ENCODE measurements at places on chromosomes 4 and X. TPM values are rescaled to one million over a fixed set of nuclear protein-coding genes. Genes with fewer than 3 reads are reported as not detected.

DIAPH2 gene
- 10.8 TPM for total RNA-seq

TDO2 gene
- total RNA-seq: 0.16 TPM

TMSB15C gene
- total RNA-seq: 3.5 TPM

RTL5 gene
- 0.98 TPM for total RNA-seq

SLC26A1 gene
- not detected for total RNA-seq

ZXDB gene
- total RNA-seq: 11.2 TPM

NOX1 gene
- total RNA-seq: not detected

IDH3G gene
- total RNA-seq: 54.6 TPM

NUP62CL gene
- total RNA-seq: 3.7 TPM

TLL1 gene
- total RNA-seq: not detected

PCDH11X gene
- total RNA-seq: not detected

NAP1L3 gene
- 5.2 TPM for total RNA-seq

TRAM1L1 gene
- total RNA-seq: not detected

PPARGC1A gene
- total RNA-seq: not detected

GRID2 gene
- total RNA-seq: 0.18 TPM

REPS2 gene
- 0.70 TPM for total RNA-seq

PYURF gene
- total RNA-seq: 41.8 TPM

CT45A5 gene
- not detected for total RNA-seq

MAGEC2 gene
- not detected for total RNA-seq

VEGFD gene
- not detected for total RNA-seq

DMD gene
- 0.93 TPM for total RNA-seq

CLNK gene
- total RNA-seq: 0.07 TPM

PROM1 gene
- 2.0 TPM for total RNA-seq

CT45A1 gene
- total RNA-seq: not detected

TMEM271 gene
- not detected for total RNA-seq

ASB12 gene
- total RNA-seq: 0.56 TPM

ADD1 gene
- 241 TPM for total RNA-seq

PF4V1 gene
- total RNA-seq: not detected

RIBC1 gene
- 1.5 TPM for total RNA-seq

ADAM29 gene
- not detected for total RNA-seq

TNIP3 gene
- 1.2 TPM for total RNA-seq

TAF7L gene
- not detected for total RNA-seq

All from T-cell (primary cell).